ENCODE measurements at places on chromosomes 16 and 17.

GRCh38 chr16:67649494-67649931 is 4.6 kb downstream of the CARMIL2 start:
- no peak for DNase-seq

GRCh38 chr17:45149669-45150664 is 1.7 kb downstream of the HEXIM1 start:
- DNase-seq = peak; percentile 57

- no peak for DNase-seq
Measured at GRCh38 chr17:75514919-75515495, 330 bp downstream of the CASKIN2 start.

DNA sequence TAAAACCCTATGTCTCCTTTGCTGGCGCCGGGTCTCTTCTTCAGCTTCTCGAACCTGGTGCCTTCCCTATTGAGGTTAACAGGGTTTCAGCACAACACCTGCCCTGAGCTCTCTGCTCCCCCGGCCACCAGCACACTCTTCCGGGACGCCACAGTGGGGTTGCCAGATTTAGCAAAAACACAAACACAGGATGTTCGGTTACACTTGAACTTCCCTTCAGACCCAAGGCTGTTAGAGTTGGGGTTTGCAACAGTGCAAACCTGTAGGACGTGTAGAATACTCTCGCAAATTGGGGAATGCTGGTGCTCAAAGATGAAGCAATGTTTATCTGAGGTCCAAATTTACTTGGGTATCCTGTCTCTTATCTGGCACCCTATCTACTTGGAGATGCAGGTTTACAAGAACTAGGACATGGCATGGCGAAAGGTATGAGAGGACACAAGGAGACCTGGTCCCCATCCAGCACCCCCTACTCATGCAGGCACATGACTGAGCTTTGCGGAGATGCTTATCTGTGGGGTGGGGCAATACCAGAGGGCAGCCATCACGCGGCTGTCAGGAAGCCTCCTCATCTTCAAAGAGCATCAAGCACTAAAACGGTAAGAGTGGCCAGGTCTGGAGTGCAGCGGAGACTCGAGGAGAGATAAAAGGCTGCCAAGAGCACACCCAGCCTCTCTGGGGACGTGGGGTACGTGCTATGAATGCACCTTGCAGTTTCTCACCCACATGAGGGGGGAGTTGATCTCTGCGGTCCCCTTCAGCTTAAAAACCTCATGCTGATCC is 52.8 kb downstream of the SDK2 start:
- peak; percentile 19 for DNase-seq

Measured in activated naive CD4-positive, alpha-beta T cell treated with anti-CD3 and anti-CD28 coated beads, Interleukin-2, amount 50 U/mL, for 16 hours (primary cell).